ENCODE measurements at places on chromosomes 4 and X.

DNA sequence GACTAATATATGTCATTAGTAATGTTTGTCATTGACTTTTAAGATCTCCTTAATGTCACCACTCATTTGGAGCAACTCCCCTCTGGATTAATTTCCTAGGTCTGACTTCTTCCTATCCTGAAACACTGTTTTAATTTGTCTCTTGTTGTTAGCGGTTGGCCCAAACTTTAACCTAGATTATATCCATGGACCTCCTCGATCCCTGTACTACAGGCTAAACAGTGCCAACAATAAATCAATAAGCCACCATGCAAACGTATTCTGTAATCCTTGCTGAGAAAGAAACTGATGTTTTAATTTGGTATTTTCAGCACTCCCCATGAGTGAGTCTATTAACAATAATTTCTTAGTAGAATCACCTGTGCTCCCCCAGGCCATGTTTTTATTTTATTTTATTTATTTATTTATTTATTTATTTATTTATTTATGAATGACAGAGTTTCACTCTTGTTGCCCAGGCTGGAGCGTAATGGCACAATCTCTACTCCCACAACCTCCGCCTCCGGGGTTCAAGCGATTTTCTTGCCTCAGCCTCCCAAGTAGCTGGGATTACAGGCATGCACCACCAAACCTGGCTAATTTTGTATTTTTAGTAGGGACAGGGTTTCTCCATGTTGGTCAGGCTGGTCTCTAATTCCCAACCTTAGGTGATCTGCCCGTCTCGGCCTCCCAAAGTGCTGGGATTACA is 204.1 kb downstream of the IL15 start:
- no peak for DNase-seq

- DNase-seq = no peak
Measured at GRCh38 chr4:152573861-152574260, 38.0 kb upstream of the FBXW7 start.

DNA sequence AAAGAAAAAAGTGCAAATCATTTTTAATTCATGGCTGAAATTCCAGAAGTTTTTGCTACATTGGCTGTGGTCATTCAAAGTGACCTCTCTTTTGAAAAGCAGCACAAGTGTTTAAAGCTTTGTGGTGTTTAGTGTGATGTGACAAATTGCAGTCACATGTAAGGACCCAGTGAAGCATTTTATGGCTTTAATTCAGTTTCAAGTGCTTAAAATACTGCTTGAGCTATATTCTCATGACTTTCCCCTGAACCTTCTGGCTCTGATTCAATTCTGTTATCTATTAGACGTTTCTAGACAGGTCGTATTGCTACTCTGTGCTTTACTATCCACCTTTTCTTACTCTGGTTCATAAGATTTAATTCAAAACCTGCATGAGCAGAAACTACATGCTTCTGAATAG is 105.8 kb downstream of the FAT4 start:
- DNase-seq = no peak

DNA sequence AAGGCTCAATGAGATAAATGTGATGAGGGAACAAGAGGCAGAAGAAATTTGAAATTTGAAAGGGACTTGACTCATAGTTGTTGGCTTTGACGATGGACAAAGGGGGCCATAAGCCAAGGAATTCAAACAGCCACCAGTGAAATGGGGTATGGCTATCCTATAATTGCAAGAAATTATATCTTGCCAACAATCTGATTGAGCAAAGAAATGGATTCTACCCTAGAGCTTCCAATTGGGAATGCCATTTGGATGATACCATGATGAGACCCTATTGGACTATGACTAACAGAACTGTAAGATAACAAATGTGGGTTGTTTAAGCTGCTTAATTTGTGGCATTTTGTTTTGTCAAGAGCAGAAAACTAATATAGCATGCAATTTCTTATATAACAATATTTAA is 270.1 kb upstream of the ARSJ start:
- no peak for DNase-seq

- no peak for DNase-seq
Measured at GRCh38 chr4:184826691-184827270, 1.0 kb upstream of the ACSL1 start.

GRCh38 chr4:184053434-184053833 is 148.3 kb downstream of the STOX2 start:
- no peak for DNase-seq

- no peak for DNase-seq
Measured at GRCh38 chrX:42442745-42443144, 335.2 kb downstream of the PPP1R2C start.

GRCh38 chr4:126740687-126741086 is 892.1 kb upstream of the INTU start:
- DNase-seq = no peak

GRCh38 chr4:25085671-25086070 is 54.9 kb upstream of the LGI2 start:
- DNase-seq = no peak

- no peak for DNase-seq
Measured at GRCh38 chr4:16225167-16225862, 956 bp downstream of the TAPT1 start.

DNA sequence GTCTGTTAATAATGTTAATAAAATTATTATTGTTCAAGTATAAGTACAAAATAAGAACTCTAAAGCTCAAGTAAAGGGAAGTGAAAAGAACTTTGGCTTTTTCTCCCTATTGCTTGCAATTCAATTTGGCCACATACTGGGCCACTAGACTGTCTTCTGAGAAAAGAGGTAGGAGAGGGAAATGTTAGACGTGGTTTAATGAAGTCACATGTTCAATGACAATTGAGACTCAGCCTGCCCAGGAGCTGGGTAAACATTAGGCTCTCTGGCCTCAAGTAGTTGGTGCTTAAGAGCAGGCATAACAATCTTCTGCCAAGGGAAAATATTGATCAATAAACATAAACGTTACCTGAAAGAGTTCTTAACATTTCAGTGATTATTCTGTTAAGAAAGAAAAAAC is 15.1 kb upstream of the PRSS12 start:
- no peak for DNase-seq

DNA sequence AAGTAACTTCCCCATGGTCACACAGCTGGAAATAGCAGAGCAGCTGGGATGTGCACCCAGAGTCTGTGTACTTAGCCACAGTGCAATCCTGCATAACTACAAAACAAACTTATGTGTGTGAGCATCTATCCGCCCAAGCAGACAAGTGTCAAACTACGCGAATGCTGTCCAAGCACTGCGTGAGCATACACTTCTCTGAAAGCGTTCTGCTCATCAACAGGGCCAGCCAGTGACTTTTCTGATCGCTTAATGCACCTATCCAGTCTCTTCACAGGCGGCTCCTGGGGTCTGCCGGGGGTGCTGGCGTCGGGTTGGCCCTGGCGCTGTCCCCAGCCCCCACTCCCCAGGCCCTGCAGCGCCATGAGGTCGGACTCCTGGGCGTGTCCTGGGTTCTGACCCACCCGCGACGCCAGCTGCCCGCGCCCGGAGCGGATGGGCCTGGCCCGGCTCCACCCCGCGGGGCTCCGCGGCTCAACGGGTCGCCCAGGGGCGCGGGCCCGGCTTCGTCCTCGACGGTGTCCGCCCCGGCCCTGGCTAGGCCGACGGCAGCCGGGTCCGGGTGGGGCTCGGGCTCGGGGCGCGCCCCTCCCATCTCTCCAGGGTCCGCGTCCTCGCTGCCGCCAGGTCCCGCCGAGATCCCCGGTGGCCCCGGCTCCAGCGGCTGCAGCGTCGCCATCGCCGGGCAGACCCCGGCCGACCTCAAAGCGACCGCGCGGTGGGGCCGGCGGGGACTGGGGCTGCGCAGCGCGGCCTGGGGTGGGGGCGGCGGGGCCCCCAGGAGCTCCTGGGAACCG is 1.3 kb upstream of the ZNF141 start:
- DNase-seq = no peak

GRCh38 chr4:75598390-75598789 is 31.9 kb downstream of the CDKL2 start:
- peak; percentile 5 for DNase-seq

DNA sequence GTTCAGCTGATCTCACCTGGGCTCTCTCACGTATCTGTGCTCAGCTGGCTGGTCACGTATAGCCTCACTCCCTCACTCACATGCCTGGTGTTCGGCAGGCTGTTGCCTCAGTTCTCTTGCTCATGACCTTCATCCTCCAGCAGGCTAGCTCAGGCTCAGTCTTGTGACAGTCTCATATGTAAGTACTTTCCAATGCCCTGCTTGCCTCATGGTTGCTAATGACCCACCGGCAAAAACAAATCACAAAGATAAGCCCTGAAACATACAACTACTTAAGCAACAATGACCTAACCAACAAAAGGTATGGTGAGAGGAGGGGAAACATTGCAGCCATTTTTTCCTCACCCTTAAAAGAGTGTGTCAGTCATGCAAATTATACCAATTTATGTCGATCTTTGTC is 25.0 kb downstream of the MEPE start:
- no peak for DNase-seq

DNA sequence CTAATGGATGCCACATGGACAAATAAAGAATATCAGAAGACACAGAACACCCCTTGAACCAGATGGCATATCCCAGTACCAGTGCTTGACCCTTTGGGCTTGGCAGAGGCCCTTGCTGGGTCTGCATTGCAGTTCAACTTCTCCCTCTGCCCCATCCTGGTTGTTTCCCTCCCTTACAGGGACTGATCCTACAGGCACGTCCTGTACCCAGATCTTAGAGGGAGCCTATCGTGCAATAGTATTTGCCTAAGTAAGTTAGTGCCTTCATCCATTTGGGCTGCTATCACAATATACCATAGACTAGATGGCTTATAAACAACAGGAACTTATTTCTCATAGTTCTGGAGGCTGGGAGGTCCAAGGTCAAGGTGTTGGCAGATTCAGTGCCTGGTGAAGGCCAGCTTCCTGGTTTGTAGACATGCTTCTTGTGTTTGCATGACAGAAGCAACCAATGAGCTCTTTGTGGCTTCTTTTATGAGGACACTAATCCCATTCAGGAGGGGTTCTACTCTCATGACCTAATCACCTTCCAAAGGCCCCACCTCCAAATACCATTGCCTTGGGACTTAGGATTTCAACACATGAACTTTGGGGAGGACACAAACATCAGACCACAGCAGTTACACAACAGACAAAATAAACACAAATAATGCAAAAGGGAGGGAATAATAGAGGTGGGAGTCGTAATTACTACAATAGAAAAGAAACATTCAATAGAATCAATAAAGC is 146.5 kb upstream of the MSX1 start:
- no peak for DNase-seq

- no peak for DNase-seq
Measured at GRCh38 chr4:107858158-107858742, 33.5 kb downstream of the SGMS2 start.

- DNase-seq = no peak
Measured at GRCh38 chr4:142211444-142211843, 575.1 kb downstream of the IL15 start.

DNA sequence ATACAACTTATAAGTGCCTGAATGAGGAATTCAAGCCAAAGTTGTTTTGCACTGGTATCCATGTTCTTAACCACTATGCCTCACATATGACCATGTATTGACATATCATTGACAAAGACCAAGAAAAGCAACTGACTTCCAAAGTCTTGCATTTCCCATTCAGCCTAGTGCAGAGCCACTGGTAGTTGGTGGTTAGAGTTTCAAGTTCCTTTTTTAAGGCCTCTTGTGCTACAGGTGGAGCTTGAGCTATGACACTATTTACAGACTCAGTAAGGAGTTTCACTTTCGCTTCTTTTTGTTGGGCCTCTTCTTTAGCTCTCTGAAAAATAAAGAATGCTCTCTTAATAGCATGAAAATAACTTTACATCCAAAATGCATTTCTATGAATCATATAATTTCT is 763.0 kb downstream of the DMD start:
- DNase-seq = no peak

- DNase-seq = no peak
Measured at GRCh38 chr4:146179784-146180370, 4.4 kb downstream of the LSM6 start.

GRCh38 chr4:26235500-26235899 is 85.3 kb upstream of the RBPJ start:
- peak; percentile 63 for DNase-seq

DNA sequence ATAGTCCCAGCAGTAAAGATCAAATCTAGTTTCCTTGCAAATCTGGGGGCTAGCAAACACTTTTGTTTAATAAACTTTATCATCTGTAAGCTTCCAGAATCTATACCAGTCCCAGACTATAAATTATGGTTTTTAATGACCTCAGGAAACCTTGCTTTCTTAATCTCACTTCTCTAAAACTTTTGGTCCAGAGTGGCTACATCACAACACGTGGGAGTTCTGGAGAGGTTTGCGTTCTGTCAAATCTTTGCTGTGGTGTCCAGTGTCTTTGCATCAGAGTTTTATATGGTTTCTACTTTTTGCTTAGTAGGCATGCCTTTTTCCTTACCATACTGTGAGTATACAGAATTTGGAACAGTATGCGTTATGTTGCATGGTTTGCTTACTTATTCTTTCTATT is 193.9 kb downstream of the ANK2 start:
- no peak for DNase-seq

GRCh38 chrX:13029887-13030771 is 14.3 kb downstream of the FAM9C start:
- DNase-seq = no peak

DNA sequence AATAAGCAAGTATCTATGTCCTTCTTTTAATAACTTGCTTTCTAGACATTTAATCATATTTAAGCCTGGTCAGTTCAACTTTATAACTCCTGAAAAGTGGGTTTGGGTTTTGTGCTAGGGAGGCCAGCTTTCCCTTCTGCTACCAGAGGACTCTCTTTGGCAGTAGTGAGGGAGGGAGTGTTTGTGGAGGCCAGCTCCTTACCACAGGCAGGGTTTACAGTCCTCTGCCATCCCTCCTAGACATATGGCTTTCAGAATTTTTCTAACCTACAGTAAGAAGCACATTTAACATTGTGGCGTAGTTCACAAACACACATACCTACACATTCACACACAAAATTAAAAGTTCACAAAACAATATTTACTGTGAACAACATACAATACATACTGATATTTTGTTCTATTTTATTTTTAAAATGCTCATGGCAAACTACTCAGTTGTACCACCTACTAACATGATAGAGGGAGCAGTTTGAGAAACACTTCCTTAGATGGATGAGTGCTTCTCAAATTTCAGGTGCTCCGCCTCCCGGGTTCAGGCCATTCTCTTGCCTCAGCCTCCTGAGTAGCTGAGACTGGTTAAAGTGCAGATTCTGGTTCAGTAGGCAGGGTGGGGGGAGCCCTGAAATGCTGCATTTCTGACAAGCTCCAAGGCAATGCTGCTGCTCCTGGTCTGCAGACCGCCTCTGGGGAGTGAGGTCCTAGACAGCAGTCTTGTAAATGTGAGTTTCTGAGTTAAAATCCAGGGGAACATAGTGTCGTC is 86.7 kb downstream of the PTTG2 start:
- DNase-seq = no peak

DNA sequence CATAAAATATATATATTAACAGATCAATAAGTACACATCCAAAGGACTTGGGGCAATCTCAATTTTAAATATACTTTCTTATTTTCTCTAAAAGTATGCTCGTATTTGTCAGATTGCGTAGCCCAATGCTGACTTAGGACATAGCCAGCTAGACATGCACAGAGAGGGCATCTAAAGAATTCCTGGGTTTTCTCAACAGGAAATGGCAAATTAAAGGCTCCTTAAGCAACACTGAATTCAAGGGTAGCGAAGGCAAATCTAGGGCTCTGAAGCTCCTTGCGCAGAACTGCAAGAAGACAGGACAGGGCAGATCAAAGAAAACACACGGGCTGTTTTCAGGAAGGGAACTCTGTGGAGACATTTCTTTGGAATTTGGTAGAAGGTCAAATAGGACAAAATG is 94.6 kb upstream of the FTHL17 start:
- no peak for DNase-seq

Measured in GM04504 (cell line).